Activated CD4-positive, alpha-beta T cell treated with anti-CD3 and anti-CD28 coated beads, Interleukin-2, amount 50 U/mL, for 4 hours (primary cell): ENCODE measurements at places on chromosomes 7 and 10.

DNA sequence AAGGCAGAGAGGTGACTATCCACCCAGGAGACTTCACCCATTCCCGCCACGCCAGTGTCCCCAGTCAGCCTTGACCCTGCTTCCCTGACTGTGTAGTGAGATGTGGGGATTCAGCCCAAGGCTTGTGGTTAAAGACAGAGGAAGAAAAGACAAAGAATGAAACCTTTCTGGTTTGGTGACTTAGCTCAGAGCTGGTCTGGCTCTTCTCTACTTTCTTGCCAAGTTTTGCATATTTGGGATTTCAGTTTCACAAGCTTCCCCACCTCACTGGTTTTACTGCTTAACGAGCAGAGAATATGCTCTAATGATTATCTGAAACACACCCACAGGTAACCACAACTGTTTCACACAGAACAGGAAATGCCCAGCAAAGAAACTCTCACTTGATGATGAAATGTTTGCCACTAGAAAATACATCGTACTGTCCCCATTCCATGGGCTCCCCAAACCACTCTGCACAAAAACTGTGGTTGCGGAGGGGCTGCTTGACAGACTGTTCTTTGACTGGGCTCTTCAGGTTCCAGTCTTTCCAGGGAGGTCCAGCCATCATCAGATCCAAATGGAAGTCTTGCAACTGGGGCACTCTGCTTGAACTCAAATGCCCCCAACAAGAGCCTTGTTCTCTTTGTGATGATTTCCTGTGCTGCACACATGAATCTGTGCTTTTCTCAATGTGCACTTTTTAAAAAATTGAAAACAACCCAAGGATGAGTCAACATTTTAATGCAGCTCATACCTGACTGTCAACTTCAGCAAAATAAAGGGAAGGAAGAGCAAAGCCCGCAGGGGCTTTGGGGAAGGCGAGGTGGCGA lies 95.5 kb downstream of the CTBP2 start:
- no peak for DNase-seq

GRCh38 chr7:84507529-84507928 lies 312.9 kb upstream of the SEMA3A start:
- DNase-seq = no peak

- DNase-seq = no peak
Measured at GRCh38 chr7:117777335-117778142, 95.7 kb downstream of the CTTNBP2 start.

DNA sequence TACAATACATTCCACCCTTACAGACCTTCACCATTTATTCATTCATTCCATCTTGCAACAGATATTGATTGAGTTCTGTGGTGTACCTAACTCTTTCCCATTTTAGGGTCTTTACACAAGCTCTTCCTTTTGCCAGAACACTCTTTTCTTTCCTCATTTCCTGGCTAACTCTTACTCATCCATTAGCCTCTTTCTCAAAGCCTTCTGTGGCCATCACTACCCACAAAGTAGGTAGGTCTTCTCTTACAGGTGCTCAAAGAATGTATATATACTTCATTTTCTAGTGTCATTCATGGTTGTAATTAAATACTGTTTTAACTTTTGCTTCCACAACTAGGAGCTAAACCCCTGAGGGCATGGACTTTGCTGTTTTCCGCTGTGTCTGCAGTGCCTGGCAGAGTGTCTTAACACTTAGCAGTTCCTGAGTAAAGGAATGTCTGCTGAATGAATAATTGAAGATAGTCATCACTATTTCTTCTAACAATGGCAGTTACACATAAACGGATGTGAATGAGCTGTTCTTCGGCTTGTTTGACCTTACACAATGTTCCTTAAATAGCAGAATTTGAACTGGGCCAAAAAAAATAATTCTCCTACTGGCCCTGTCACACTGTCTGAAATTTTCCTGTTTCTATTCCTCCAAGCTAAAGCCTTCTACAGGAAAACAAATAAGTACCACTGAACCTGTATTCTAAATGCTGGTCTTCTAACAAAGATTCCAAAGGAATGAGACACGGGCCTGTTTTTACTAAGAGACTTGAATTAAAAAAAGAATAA lies 15.1 kb downstream of the BCAP29 start:
- DNase-seq = no peak

DNA sequence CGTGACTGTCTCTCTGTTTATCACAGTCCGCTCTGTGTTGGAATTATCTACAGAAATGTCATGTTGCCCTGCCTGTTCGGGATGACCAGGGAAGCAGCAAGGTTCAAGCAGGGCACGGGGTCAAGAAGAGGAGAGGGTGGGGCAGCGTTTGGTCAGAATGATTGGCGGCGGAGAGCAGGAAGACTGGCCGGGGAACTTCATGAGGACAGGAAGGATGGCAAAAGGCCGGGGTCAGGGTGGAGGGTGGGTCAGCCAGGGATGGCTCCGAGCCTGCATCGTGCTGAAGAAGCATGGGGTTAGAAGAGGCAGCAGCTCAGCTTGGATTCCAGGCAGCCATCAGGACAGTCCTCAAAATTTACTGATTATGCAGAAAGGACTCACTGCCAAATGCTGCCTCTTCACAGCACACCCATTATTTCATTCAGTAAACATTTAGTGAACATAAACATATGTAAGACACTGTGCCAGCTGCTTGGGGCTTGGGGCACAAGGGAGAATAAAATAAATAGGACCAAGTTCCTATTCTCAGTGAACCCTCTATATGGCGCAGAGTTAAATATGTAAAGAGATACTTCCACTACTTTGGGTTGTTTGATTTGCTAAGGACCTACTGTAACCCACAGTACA lies 42.8 kb downstream of the WNT2 start:
- no peak for DNase-seq

GRCh38 chr7:116630932-116631671 lies 40.9 kb upstream of the MET start:
- DNase-seq = no peak

GRCh38 chr7:3109311-3109915 lies 65.7 kb upstream of the CARD11 start:
- DNase-seq = no peak

DNA sequence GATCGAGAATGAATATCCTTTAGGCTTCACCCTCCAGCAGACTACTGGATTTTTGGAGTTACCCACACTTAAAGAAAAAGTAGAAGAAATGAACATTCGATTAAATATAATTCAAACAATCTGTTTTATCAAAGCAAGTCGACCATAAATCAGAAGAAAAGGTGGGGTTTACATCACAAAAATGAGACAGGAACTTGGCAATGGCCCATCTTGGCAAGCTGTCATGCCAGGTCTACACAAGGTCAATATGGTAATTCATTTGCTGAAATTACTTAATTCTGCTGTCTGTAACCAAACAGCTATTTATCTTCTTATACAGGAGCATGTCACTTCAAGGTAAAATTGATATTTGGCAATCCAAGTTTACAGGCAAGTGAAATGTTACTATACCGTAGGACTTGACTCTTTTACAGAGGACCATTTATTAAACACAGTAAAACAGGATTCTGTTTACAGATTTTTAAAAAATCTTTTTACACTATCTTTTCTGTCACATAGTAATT lies 640.6 kb upstream of the NRP1 start:
- no peak for DNase-seq

- no peak for DNase-seq
Measured at GRCh38 chr7:46173476-46174195, 252.6 kb upstream of the IGFBP3 start.

DNA sequence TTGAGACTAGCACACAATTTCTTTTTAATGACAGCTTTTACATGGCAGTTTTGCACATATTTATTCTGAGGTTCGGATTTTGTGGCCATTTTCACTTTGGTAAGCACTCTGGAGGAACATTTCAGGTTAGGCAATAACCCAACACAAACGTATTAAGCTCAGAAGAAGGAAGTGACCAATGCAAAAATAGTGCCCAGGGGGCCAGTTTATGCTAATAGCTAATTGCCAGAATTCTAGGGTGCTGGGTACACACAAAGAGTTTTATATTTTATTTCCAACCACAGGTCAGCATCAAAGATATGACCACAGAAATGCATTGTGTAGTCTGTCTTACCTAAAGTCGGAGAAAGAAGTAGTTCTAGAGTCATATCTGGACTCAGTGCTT lies 8.4 kb upstream of the AGR2 start:
- DNase-seq = no peak

DNA sequence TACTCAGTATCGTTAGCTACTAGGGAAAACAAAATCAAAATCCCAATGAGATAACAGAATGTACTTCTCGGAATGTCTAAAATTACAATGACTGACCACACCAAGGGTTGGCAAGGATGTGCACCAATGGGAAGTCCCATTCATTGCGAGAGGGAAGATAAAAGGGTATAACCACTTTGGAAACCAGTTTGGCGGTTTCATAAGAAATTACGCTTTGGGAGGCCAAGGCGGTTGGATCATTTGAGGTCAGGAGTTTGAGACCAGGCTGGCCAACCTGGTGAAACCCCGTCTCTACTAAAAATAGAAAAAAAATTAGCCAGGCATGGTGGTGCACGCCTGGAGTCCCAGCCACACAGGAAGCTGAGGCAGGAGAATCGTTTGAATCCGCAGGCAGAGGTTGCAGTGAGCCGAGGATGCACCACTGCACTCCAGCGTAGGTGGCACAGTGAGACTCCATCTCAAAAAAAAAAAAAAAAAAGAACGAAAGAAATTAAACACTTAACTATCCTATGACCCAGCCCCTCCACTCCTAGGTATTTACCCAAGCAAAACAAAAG lies 7.6 kb downstream of the HACD1 start:
- no peak for DNase-seq

- peak; percentile 40 for DNase-seq
Measured at GRCh38 chr10:124641282-124642087, 102.7 kb downstream of the FAM53B start.

- DNase-seq = no peak
Measured at GRCh38 chr7:35831208-35831607, 30.4 kb downstream of the SEPTIN7 start.

DNA sequence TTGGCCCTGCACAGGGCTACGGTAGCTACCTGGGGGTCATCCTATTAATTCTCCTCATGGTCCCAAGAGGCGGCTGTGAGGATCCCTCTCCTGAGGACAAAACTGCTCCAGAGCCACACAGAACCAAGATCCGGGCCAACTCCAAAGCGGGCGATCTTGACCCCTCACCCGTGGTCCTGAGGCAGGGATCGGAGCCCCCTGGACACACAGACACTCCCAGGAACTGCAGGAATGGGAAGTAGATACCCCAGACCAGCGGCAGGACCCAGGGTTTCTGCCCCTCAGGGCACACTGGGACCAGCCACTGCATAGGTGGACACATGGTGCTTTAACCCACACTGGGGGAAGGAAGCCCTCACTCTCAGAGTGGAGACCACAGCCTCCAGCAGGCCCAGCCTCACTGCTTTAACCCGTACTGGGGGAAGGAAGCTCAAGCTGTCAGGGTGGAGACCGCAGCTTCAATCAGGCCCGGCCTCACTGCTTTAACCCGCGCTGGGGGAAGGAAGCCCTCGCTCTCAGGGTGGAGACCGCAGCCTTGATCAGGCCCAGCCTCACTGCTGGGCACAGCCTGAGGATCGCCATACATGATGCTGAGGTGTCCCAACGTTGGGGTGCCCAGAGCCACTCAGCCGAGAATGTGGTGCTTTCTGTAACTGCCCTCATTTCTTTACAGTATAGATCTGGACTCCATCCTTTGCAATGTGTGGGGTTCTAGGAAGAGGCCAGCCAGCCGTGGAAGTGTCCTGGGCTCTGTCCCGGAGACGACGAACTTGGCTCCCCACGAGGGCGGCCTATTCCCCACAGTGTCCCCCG lies 60.1 kb downstream of the DIP2C start:
- DNase-seq = no peak

DNA sequence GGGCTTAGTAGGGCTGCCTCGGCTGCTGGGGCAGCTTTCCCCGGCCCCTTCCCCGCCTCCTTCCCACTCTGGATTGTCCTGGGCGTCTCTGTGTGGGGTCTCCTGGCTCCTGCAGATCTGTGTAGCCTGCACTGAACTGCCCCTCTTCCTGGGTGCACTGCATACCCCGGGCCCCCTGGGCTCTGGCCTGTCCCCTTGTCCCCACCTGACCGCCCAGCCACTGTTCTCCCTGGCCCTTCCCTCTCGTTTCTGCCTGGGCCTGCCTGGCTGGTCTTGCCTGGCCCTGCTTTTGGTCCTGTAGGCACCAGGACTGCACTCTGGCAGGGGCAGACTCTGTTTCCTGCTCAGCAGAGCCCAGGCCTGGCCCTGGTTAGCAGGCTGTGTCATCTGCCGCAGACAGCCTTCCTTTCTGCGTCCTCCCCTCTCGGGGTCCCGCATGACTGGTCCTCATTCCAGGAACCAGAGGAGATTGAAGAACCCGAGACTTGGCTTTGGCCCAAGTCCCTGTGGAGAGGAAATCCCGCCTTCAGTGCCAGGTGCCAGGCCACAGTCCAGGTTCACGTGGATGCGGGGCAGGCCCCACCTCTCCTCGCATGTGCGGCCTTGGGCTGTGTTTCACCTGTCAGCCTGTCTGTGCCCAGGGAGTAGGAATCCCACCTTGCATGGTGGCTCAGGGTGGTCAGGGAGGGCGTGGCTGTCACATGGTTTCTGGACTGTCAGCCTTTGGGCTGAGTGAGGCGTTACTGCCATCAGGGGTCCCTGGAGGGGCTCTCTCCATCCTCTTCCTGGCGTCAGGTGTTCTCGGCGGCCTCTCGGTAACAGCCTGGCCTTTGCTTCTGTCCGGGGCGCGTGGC lies 9.2 kb downstream of the INPP5A start:
- DNase-seq = no peak

- DNase-seq = no peak
Measured at GRCh38 chr7:139557857-139558581, 34.5 kb downstream of the CLEC2L start.

DNA sequence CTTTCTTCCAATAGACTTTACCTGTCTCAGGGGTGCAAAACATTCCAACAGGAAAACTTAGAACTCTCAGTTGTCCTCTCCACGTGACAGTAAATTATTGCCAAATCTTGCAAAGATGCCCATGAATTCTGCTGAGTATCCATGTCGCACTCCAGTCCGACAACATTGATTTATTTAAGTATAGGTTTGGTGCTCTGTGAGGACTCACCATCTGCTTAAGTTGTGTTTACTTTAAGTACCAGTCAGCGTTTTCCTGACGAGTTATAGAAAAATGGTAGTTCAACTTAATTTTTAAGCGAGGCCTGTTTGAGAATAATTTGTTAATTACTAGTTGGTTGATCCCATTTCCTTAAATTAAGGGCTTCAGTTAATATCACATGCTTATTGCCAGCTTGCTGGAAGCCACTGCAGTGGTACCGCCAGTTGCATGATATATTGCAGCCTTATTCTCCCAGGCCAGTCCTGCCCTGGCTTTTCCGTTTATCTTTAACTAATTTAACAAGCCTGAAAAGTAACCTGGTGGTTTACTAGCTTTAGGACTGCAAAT lies 27.8 kb downstream of the CREB5 start:
- no peak for DNase-seq

GRCh38 chr10:13536674-13537366 lies 8.0 kb upstream of the BEND7 start:
- DNase-seq = no peak

GRCh38 chr10:31645786-31646185 lies 282.8 kb downstream of the ARHGAP12 start:
- DNase-seq = no peak
